Hematopoietic multipotent progenitor cell treated with erythropoietin and hydrocortisone succinate and interleukin-3 and kit ligand, for 15 days (in vitro differentiated cells): ENCODE measurements at places on chromosomes 1 and 21.

DNA sequence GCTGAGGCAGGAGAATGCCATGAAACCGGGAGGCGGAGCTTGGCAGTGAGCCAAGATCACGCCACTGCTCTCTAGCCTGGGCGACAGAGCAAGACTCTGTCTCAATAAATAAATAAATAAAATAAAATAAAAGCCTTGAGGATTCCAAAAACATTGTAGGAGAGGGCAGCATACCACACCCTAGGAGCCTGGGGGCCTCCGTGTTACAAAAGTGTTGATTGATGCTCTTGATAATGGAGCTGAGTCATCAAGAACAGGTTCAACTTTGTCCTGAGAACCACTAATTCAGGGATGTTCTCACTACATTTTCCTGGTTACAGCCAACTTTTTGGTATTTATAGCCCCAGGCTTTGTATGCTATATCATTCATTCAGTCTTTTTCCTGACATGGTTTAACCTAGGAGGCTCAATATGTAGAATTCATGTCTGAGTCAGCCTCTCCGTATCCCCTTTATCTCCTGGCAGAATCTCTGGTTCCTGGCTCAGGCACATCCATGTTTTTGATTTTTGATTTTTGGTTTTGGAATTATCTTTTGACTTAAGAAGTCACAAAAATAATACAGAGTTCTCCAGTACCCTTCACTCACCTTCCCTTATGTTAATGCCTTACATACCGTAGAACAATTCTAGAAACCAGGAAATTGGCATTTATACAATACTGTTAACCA lies 69.4 kb downstream of the LRRC8D start:
- DNase-seq: peak; percentile 50

DNA sequence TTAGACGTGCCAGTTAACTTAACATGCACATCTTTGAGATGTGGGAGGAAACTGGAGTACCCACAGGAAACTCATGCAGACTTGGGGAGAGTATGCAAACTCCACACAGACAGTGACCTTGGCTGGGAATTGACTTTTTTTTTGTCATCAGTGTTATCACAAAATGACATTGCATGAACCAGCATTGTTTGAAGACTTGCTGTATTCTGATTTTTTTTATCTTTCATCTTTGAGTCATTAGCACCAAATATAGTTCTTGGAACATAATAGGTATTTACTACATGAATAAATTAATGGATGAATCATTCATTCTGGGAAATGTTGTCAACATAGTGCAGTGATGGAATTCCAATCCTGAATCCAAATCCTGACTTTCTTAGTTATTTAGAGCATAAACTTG lies 77.0 kb downstream of the ATF6 start:
- DNase-seq: no peak

DNA sequence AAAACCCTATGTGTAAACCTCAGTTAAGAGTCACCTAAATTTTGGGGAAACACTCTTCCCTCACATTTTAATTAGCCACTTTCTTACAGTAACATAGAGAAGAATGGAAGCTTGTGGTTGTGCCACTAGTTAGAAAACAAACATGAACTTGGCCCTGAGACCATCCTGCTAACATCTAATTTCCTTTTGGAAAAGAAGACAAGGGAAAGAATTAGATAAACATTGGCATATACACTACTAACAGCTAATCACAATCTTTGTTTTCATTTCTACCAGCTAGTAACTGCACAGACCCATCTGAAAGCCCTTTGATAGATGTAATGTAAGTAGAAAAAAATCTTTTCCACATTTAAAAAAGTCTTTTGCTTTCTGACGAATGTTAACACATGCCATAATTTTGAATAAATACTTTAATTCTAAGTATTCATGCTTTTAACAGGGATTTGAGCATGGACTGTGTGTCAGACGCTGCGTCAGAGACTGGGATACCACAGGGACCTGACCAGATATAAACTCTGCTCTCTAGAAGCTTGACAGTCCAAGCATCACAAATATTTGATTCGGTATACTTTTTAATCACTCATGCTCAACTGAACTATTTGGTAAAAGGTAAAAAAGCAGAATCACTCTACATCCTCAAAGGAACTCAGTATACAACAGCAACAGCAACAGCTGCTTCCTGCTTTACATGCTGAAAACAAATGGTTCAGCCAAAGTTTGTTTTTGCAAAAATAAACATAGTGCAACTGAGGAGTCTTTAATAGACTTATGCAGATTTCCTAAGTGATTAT lies 30.2 kb downstream of the DPH5 start:
- DNase-seq: no peak

GRCh38 chr1:201346337-201346939 lies 31.0 kb downstream of the TNNT2 start:
- peak; percentile 37 for DNase-seq

DNA sequence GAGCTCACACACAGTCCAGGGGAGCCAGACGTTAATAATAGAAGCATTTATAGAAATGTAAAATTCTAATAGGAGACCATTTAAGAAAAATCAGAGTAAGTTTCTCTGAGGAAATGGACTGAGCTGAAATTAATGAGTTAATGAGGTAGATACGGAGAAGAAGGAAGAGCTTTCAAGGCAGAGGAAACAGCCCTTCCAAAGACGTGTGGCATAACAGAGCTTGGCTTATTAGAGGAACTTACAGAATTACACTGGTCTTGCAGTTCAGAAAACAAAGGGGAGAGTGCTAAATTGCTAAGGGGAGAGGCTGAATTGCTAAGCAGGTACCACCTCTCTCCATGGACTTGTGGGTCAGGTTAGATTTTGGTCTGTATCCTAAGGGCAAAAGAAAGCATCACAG lies 8.2 kb upstream of the PIGK start:
- DNase-seq: no peak

GRCh38 chr1:247370786-247371732 lies 39.4 kb upstream of the ZNF496 start:
- no peak for DNase-seq

DNA sequence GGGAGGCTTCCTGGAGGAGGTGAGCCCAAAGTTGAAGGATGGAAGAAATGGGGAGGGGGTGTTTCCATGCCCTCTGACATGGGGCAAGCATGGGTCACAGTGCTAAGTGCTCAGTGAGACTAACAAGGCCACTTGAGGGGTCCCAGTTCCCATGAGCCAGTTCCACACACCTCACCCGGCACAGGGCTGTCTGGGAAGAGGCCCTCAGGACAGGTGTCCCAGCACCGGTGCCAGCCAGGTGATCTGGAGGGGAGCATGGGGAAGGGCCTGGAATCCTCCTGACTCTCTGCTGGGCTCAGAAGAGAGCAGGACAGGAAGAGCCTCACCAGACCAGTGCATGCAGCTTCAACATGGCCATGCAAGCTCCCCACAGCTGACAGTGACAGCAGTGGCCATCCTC lies 294.7 kb upstream of the VAMP3 start:
- no peak for DNase-seq

GRCh38 chr1:33347650-33347992 lies 26.7 kb upstream of the A3GALT2 start:
- peak; percentile 50 for DNase-seq

- no peak for DNase-seq
These were observed 78.7 kb downstream of the DYRK1A start for GRCh38 chr21:37445228-37445627.

GRCh38 chr1:160885042-160885441 lies at the start of gene ITLN1:
Gene ITLN1 (minus strand): TSS chr1:160885180. CDS start chr1:160884877, 303 bp downstream.
- DNase-seq: peak; percentile 78

DNA sequence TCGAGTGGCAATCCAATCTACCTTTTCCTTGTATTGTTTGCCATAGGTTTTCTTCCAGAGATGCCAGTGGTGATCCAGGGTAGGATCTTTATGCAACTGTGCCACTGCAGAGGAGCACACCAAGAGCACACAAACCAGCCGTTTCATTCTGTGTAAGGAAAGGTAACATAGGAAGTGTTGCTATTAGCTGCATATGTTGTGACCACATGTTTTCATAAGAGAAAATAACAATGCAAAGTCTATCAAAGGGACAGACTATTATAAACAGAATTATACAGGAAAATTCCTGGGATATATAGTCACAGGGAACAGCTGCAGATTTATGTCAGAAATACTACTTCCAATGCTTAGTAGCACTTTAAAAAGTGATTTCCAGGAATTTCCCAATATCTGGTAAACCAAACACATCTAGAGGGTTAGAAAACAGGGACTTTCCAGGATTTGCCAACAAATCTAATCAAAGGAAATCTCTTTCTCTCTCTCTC lies 919 bp downstream of the CTSS start:
- no peak for DNase-seq

DNA sequence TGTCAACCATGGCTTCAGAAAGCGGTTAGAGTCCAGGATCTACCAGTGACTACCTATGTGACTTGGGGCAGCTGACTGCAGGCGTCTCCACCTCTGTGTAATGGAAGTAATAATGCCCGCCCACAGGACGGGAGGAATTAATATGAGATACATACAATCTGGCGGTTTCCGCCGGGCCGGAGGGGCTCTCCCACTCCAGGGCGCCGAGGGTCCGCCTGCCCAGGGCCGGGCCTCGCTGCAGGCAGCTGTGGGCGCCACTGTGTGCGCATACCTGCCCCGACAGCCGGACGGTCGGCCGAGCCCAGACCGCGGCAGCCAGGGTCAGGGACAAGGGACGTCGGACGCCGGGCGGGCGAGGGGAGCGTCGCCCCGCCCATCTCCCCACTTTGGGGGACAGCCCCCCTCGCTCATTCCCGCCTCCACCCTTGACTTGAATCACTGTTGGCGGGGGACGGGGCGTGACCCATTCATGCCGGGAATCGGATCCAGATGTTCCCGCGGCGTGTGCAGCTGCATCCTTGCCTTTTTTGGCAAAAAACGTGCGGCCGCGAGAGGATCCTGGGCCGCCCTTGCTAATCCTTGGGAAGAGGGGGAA lies 6.0 kb upstream of the SF3A3 start:
- DNase-seq: no peak

DNA sequence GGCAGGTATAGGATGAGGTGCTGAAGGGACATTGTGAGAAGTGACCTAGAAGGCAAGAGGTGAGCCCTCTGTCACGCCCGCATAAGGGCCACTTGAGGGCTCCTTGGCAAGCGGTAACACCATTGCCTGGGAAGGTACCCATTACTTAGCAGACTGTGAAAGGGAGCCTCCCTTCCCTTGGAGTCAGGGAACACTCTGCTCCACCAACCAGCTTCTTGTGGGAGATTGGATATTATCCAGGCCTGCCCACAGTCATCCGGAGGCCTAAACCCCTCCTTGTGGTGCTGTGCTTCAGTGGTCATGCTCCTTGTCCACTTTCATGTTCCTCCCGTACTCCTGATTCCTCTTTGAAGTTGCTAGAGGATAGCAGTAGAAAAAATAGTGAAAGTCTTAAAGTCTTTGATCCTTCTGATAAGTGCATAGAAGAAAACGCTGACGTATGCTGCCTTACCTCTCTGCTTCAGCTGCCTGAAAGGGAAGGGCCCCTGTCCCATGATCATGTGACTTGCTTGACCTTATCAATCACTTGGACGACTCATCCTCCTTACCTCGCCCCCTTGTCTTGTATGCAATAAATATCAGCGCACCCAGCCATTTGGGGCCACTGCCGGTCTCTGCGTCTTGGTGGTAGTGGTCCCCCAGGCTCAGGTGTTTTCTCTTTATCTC lies 16.0 kb downstream of the RBBP4 start:
- DNase-seq: no peak

GRCh38 chr1:25807480-25808390 lies 7.7 kb downstream of the SELENON start:
- no peak for DNase-seq

DNA sequence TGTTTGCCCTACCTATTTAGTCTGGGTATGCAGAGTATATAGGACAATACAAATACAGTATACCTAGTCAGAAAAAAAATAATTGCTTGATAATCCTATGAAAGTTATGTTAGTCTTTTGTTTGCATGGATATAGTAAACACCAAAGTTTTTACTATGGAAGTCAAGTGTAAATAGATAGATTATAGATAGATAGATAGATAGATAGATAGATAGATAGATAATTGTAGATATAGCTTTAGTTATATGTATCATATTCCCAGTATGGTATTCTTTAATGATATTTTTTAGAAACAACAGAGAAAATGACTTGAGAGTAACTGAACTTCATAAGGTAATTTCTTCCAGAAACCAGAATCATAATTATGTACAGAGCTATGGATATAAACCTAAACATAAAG lies 158.2 kb downstream of the NCAM2 start:
- no peak for DNase-seq

DNA sequence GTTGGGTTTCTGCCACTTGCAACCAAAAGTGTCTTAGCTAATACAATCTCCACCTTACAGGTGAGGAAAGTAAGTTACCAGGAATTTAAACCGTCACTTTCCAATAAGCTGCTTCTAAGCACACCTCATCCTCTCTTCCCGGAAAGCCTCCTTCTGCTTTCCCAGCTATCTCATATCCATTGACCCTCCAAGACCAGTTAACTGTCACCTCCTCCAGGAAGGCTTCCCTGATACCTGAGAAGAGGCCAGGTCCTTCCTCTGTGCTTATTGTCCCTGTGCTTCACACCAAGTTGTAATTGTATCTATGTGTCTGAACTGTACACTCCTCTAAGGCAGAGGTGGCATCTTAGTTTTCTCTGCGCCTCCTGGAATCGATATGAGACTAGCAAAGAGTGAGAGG lies 11.2 kb upstream of the MATN1 start:
- no peak for DNase-seq

DNA sequence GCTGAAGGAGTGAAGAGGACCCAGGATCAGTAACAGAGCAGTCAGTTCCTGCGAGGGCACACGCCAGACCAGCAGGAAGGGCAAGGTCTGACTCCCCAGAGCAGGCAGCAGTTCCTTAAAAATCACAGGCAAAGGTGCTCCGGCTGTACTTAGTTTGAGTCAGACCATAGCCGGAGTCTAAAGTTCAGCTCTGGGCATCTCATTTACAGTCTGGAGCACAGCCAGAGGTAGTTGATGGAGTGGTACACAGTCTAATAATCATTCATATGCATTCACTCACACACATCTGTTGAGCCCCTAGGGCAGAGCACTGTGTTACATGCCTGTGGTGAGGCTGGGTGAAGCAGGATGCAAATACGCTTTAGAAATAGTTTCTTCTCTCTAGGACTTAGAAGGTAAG lies 7.3 kb upstream of the AMIGO1 start:
- no peak for DNase-seq

- DNase-seq: no peak
These were observed 55.9 kb upstream of the GRHL3 start for GRCh38 chr1:24263211-24263610.

- no peak for DNase-seq
These were observed at the start of gene G0S2 for GRCh38 chr1:209674957-209675564. Gene G0S2 (plus strand): TSS chr1:209675412. CDS start chr1:209675685, 273 bp downstream.

DNA sequence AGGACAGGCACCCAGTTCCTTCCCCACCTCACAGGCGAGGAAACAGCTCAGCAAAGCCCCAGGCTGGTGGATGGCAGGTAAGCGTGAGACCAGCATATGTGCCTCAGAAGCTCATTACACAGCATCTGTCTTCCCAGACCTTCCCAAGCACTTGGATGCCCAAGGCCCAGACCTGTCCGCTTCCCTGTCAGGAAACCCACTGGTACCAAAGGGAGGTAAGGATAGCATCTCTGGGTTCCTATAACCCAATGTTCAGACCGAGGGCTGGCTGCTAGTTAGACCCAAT lies 3.3 kb downstream of the POFUT2 start:
- no peak for DNase-seq

GRCh38 chr1:234960722-234961455 lies 167.7 kb downstream of the TOMM20 start:
- no peak for DNase-seq

GRCh38 chr1:55212349-55213150 lies 2.6 kb downstream of the USP24 start:
- DNase-seq: peak; percentile 49
